Fibroblast of upper back skin (primary cell): ENCODE measurements at places on chromosomes 12 and 14.
A peak's percentile ranks its signal among the peaks of the same experiment; 100 is the strongest.

- peak; percentile 88 for DNase-seq
Measured at GRCh38 chr14:37197421-37198272, at the start of gene MIPOL1. Gene MIPOL1 (plus strand): TSS chr14:37197937. CDS start chr14:37247889, 49,952 bp downstream.

DNA sequence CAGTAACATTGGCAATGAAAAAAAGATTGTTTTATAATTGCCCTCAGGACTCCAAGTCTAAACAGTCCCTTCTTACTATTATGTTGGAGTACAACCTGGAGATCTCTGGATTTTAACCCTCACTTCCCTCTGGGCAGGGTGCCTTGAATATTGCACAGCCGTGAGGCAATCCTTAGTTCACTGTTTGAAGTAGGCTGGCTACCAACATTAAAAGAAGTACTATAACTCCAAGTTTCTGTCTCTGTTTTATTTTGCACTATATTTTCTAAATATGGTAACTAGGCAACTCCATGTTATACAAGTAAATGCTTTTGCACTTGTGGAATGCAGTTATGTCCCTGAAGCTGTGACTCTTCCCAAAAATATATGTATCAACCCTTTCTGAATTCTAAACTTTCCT lies 490.7 kb downstream of the EGLN3 start:
- peak; percentile 8 for DNase-seq

DNA sequence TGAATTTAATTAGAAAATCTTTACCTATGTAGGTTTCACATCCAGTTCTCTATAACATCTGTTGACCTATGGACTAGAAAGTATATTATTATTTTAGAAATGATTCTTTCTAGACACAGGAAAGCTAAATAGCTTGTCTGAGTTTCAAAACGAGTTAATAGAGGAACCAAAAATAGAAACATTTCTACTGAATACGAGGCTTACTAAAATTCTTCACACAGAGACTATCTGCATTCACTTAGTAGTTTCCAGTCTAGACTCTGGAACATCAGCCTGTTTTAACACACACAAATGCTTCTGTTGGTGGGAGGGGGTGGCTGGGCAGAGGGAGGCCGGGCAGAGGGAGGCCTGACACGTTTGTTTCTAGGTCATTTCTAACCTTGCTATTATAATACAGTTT lies 29.7 kb downstream of the RGS6 start:
- no peak for DNase-seq

DNA sequence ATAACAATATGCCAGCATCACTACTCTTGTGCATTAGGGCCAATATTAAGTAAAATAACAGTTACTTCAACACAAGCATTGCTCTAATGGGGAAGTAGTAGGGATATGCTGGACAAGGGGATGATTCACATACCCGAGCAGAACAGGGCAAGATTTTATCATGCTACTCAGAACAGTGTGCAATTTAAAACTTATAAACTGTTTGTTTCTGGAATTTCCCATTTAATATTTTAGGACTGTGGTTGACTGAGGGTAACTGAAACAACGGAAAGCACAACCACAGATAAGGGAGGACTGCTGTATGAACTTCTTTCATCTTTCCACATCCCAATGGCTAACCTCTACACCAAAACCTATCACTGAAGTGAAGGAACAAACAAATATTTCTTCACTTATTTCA lies 36.8 kb downstream of the SARNP start:
- DNase-seq, result no peak

GRCh38 chr14:88849716-88850115 lies 25.3 kb downstream of the TTC8 start:
- DNase-seq, result peak; percentile 38

- DNase-seq, result no peak
Measured at GRCh38 chr14:100033347-100034075, 31.7 kb upstream of the EVL start.

DNA sequence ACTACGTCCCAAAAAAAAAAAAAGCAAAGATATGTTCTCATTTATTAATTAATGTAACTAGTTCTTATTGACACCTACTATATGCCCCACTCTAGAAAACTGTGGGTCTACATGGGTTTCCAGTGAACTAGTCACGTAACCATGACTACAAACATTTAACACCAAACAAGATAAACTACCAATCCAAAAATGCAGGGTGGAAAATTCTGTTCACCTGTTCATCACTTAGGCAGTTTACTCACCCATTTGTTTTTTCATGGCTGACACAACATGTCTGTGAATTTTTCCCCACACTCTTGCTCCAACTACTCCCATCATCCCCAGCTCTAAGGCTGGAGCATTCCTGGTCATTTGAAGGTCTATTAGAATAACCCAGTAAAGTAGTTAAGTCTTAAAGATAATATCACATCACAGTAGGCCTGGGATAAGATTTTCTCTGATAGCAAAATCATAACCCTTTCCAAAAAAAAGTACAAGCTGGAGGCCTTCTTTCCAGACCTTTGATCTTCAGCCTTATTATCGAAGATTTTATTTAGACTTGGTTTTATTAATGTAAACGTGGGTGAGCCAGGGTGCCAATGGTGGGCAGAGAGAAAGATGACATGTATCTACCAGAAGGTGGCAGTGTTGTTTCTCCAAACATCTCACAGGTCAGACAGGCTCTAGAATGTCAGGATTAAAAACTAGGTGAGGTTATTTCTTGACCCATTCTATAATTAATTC lies 61.6 kb upstream of the DAAM1 start:
- peak; percentile 60 for DNase-seq

- no peak for DNase-seq
Measured at GRCh38 chr12:108196319-108196718, 67.2 kb downstream of the WSCD2 start.

DNA sequence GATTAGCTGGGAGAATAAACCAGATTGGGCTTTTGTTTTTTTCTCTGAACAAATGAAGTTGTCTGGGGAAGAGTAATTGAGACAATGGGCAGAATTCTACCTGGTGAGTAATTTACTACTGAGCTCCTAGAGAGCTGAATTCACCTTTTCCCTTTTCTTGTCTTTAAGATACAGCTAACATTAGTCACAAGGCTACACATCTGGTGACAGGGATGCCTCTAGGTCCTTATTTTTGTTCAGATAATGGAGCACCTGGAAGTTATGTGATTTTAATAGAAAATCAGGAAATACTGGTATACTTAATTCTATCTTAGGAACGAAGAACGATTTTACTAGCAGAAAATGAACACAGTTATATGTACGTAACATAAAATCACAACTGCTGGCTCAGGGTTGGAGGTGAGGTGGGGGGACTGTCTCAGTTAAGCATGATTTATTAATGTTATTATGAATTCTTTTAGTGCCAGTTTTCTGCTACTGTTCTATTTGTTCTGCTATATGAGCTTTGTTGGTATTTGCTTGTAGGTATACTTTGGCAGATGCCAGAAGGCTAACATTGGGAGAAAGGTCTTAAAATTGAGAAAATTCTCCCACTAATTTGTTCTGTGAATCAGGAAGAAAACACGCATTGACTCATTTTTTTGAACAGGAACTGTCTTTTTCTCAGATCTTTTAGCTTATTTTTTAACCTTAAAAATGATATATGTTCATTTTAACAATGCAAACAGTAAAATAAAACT lies 482.7 kb upstream of the RGS6 start:
- DNase-seq, result no peak

DNA sequence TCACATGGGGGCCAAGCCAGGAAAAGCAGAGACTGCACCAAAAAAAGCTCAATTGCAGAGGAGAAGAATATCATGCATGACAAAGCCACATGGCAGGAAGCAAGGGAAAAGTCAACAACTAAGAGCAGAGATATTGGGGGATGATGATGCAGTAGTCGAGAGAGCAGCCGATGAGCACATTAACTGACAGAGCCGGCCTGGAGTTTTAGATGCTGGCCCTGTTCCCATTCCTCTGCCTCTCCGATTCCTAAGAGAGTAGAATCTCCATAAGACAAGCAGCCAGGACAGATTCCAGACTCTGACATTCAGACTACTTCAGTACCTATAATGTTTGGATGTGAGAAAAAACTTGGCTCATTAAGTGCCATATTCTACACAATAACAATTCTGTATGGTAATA lies 155.9 kb downstream of the KCNH5 start:
- peak; percentile 17 for DNase-seq

- no peak for DNase-seq
Measured at GRCh38 chr12:14927267-14927666, 11.1 kb downstream of the ERP27 start.

- no peak for DNase-seq
Measured at GRCh38 chr12:4156317-4156716, 117.2 kb upstream of the CCND2 start.

GRCh38 chr14:73944432-73945158 lies 5.3 kb downstream of the FAM161B start:
- no peak for DNase-seq

DNA sequence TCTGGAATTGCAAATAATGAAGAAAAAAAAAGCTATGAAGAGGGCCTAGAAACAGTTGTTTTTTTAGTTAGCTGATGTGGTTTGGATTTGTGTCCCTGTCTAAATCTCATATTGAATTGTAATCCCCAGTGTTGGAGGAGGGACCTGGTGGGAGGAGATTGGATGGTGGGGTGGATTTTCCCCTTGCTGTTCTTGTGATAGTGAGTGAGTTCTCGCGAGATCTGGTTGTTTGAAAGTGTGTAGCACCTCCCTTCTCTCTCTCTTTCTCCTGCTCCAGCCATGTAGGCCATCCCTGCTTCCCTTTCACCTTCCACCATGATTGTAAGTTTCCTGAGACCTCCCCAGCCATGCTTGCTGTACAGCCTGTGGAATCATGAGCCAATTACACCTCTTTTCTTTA lies 126.1 kb downstream of the ASCL4 start:
- no peak for DNase-seq

DNA sequence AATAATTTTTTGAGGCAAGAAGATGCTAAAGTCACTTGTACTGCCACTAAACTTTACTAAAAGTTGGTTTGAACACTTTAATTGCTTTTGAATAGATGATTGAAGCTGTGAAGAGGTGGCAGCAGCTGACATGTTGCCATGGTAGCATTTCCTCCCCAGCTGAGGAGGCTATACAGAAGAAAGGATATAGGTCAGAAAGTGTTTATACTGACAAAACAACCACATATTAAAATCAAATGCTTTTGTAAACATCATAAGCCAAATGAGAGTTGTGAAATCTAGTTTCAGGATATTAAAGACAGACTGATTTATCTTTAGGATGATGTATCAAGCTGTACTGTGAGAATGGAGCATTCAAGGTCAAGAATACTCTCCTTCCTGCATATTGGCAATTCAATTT lies 41.7 kb downstream of the TSPAN19 start:
- DNase-seq, result no peak

GRCh38 chr12:91109148-91109564 lies 2.1 kb downstream of the LUM start:
- DNase-seq, result peak; percentile 88

- DNase-seq, result peak; percentile 28
Measured at GRCh38 chr14:33280646-33281045, 342.0 kb downstream of the NPAS3 start.

- DNase-seq, result no peak
Measured at GRCh38 chr14:87678624-87679023, 314.4 kb downstream of the GALC start.

- no peak for DNase-seq
Measured at GRCh38 chr12:42673535-42673934, 84.0 kb upstream of the PRICKLE1 start.

DNA sequence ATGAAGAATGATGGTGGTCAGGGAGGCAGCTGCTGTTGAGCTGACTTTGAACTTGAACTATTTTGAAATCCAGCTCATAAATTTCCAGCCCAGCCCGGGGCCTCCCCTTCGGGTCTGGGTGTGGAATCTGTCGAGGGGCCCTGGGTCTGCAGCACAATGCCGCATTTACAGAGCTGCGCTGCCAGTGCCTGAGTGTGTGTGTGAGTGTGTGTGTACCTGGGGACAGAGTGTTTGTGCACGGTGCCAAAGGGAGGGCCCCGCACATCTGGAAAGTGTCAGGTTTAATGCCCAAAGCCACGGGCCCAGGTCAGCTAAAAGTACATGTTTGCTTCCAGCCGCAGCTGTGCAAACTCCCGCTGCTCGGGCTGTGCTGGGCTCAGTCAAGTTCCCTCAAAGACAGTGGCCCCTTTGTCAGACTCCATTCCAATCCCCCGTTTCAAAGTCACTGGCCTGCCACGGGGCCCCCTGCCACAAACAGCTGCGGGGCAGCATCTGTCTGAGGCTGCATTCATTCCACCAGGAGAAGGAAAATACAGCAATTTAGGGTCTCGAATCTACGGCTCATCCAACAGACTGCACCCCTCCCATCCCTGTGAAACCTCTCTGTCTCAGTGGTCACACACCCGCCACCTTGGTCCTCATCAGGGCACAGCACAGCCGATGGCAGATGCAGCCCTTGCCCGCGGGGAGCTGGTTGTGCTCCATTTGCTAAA lies 16.3 kb upstream of the RFLNA start:
- DNase-seq, result no peak

GRCh38 chr12:6322969-6323339 lies 12.5 kb downstream of the PLEKHG6 start:
- no peak for DNase-seq
